Skeletal muscle cell (primary cell): ENCODE measurements at places on chromosomes 1 and 21.

GRCh38 chr21:33412832-33413519, 9.8 kb downstream of the IFNGR2 start:
- DNase-seq: no peak

GRCh38 chr1:53568540-53568939, 109.3 kb downstream of the DMRTB1 start:
- no peak for DNase-seq

DNA sequence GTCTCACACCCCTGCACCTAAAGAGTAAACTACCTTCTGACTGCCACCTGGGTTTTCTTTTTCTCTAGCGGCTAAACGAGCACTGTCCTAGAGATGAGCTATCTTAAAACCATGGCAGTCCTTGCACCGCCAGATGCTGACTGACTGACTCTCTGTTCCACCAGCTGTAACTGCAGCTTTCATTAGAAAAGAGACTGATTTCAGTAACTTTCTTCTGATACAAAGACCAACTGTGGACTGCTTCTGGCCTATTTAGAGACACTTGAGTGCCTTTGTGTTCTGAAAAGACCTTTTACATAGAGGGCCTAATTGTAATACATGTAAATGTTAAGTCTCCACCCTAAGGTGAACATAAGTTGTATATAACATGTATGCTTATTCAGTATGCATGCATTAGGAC, 152.5 kb downstream of the DISC1 start:
- DNase-seq: no peak

GRCh38 chr1:60540141-60540540, 466.6 kb upstream of the C1orf87 start:
- DNase-seq: no peak

- no peak for DNase-seq
Observed at GRCh38 chr1:156691665-156692440, 13.5 kb downstream of the CRABP2 start.

DNA sequence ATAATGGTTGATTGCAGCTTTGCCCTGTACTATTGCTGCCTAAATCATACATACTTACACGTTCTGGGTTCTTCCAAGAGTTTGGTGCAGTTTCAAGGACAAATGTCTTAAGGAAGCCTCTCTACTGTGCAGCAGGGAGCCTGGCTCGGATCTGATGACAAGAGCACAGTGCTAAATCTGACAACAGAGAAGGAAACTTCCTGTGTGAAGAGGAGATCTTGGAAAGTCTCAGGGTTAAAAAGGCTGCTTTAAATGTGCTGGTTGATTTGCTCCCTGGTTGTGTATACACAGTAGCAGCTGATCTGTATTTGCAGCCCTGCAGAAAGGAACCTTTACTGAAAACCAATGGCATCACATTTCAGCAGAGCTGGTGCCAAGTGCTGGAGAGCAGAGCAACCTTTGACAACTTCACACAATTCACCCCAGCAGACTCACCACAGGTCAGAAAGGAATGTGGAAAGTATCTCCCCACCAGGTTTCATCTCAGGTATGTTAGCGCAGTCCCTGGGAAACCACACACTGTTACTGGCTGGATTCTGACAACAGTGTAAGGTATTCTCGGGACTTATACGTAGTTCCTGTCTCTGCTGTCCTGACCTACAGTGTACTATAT, 355.0 kb upstream of the ESRRG start:
- DNase-seq: no peak

- no peak for DNase-seq
Observed at GRCh38 chr1:5850503-5850902, 141.7 kb downstream of the NPHP4 start.

- DNase-seq: no peak
Observed at GRCh38 chr1:177592624-177593023, 377.2 kb downstream of the SEC16B start.

DNA sequence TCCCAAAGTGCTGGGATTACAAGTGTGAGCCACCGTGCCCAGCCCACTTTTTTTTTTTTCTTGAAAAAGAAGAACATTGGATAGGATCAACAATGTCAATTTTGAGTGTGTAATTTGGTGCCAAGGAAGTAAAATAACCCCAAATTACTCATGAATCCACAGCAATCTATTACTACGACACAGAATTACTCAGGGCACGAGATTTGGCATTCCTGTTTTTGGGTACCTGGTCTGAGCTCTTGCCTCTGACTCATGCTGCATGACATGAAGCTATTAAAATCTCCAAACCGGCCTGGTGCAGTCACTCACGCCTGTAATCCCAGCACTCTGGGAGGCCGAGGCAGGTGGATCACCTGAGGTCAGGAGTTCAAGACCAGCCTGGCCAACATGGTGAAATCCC, 10.4 kb downstream of the RNF19B start:
- DNase-seq: no peak

DNA sequence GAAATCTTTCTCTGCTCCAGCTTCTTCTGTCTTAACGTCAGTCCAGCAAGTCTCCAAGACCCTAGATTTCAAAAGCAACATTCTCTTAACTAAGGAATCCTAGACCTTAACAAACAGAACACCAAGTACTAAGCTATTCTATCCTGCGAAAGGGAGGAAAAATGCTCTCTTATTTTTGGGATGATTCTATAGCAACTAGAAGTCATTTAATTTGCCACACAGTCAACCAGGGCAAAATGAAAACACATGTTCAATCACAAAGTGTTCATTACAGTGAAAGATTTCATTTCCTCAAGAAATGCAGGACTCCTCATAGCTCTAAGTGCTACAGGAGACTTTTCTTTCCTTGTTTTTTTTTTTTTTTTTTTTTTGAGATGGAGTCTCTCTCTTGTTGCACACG, 36.2 kb upstream of the DOCK7 start:
- no peak for DNase-seq

DNA sequence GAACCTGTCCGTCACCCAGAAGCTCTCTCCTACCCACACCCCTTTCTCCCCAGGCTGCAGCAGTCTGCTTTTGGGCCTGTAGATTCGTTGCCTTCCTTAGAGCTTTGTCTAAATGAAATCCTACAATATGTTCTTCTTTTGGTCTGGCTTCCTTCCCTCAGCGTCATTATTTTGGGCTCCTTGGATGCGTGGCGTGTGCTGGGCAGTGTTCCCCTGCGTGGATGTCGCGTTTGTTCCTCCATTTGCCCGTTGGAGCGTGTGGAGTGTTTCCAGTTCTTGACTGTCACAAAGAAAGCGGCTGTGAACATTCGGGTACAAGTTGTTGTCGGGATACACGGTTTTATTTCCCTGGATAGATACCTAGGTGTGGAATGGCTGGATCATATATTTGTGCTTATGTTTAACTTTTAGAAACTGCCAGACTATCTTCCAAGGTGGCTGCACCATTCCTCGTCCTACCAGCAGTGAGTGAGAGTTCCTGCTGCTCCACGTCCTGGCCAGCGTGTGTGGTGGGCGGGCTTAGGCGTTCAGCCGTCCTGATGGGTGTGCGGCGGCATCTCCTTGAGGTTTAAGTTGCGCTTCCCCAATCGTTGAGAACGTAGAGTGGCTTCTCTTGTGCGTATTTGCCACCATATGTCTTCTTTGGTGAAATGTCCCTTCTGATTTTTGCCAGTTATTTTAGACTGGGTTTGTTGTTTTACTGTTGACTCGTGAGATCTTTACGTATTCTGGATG, 31.7 kb downstream of the SKI start:
- no peak for DNase-seq

GRCh38 chr1:231147896-231148295, 14.0 kb upstream of the TRIM67 start:
- no peak for DNase-seq

GRCh38 chr21:42145569-42146272, 73.2 kb upstream of the ABCG1 start:
- DNase-seq: no peak

DNA sequence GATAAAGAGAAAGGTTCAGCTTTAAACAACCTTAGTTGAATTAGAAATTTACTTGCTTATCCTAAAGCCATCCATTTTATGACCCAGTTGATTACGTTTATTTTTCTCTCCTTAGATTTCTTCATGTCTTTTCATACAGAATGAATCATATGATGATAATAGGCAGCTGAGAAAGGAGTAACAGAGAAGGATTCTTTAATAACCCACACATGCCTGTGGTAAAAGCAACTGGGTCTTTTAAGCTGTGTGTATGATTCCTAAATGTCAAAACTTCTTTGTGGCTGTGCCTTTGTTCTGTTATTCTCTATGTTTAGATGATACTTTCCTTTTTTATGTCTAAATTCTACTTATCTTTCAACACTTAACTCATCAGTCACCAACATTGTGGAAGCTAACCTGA, 626.5 kb downstream of the NCAM2 start:
- peak; percentile 45 for DNase-seq

GRCh38 chr1:119463569-119463968, 43.4 kb upstream of the HSD3B1 start:
- DNase-seq: no peak

DNA sequence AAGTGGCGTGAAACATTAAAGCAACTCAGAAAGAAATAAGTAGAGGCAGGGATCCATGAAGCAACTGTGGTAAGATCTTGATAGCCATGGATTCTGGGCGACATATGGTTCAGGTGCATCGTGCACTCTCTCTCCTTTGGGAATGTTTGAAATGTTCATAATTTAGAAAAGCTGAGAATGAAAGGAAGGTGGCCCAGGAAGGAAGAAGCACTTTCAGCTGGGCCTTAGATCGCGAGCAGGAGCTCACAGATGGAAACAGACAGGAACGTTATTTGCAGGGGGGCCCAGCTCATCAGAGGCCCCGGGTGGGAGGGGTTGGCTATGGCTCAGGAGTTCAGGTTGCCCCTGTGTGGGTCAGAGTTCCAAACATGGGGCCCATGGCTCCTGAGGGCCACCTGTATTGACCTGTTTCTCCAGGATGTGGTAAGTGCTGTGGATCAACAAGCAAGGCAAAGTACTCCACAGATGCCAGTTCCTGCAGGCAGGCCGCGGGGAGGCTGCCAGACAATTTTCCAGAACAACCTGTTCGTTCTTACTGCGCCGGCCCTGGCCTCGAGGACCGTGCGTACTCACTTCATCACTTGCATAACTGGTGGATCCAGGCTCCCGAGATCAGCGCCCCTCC, 253.2 kb downstream of the TOMM20 start:
- no peak for DNase-seq

- DNase-seq: no peak
Observed at GRCh38 chr1:19033515-19033839, 77.0 kb upstream of the IFFO2 start.

DNA sequence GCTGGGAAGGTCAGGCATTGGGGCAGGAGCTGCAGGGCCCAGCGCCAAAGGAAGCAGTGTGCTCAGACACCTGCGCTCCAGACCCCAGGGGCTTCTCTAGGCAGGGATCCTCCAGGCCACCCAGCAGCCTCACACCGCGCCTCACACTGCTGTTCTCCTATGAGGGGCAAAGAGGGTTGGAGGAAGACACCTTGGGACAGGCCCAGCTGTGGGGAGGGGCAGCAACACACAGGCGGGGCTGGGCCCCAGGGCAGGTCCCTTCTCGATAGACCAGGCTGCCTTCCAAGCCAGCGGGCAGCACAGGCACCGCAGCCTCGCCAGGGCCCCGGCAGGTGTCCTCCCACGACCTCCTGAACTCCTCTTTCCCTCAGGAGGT, 20.7 kb upstream of the PRSS38 start:
- no peak for DNase-seq

GRCh38 chr1:114072246-114072645, 81.4 kb downstream of the SYT6 start:
- DNase-seq: no peak
